K562 (cell line): ENCODE measurements at places on chromosomes 6 and 20. TPM values are rescaled to one million over a fixed set of nuclear protein-coding genes. Genes with fewer than 3 reads are reported as not detected.

DNA sequence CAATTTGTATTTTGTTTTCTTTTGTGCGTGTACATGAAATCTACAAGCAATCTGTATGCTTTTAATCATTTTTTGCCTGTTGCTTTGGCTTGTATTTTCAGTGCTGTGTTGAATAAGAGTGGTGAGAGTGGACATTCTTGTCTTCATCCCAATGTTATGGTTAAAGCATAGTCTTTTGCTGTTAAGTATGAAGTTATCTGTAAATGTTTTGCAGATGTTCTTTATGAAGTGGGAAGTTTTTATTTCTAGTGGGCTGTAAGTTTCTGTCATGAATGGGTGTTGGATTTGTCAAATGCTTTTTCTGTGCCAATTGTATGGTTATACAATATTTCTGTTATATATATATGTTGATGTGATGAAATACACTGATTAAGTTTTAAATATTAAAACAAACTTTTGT is 24.2 kb downstream of the ZKSCAN3 start:
- no peak for DNase-seq

DNA sequence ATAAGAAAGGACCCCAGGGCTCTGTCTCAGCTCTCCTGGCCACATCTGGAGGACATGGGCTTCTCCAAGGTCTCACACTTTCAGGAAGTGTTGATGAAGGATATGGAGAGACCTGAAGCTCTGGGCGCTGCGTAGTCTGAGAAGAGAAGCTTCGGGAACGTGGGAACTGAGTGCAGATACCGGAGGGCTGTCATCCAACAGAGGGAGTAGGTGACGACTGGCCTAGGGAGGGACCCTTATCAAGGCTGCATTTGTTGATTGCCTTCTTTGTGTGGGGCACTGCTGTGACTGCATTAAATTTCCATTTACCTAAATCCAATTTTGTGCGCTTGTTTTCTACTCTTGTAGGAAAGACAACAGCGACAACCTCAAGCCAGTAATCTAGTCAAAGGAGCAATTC is 63.4 kb downstream of the PLG start:
- no peak for DNase-seq

DNA sequence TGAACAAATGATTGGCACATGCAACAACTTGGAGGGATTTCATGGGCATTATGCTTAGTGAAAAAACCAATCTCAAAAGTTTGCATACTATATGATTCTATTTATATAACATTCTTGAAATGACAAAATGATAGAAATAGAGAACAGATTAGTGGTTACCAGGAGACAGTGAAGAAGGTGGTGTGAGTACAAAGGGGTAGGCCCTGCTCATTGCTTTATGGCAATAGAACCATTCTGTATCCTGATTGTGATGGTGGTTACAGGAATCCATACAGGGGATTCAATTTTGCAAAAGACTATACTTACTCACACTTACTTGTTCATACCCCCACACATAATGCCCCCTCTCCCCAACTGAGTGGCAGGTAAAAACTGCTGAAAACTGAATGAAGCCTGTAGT is 30.2 kb upstream of the LAMA4 start:
- DNase-seq: no peak

Gene RUNX2
- 0.30 and 0.86 TPM in 2 replicates for polyA plus RNA-seq

Gene EBF4
- not detected in 2 replicates for polyA plus RNA-seq

DNA sequence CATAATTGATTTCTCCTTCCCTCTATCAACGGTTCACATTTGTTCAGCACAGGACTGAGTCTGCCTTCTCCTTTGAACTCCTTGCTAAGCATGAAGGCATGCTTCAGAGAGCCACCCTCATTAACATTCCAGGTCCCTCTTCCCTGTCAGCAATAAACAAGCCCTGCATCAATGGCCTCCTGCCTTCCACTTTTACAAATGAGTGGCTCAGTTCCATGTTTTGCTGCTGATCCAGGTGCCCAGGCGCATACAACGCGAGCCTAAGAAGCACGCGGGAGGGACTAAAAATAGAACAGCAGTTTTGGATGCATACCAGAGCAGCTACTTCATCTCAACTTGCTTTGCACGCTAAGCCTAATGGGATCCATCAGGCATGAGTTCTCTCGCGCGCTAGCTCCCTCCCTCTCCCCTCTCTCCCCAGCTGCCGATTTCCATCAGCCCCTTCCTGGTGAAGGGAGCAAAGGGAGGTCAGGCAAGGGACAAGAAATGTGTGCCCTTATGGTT is 53.4 kb downstream of the TRAF3IP2 start:
- no peak for DNase-seq

GRCh38 chr20:20207291-20207690 is 155.0 kb downstream of the CFAP61 start:
- DNase-seq: no peak

DNA sequence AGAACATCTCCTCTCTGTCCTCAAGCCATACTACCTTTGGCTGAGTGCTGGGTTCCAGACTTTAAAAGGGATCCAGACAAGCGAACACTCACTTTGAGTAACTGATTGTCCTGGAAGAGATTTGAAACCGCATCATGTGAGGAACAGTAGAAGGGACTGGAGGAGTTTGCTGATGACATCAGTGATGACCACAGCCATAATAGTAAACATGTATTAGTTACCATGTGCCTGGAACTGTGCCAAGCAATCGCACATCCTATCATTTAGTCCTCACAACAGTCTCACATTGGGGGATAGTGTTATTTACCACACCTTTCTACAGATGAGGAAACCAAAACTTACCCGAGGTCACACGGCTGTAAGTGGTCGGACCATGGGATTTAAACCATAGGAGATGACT is 39.8 kb downstream of the ARMC2 start:
- DNase-seq: peak; percentile 11

DNA sequence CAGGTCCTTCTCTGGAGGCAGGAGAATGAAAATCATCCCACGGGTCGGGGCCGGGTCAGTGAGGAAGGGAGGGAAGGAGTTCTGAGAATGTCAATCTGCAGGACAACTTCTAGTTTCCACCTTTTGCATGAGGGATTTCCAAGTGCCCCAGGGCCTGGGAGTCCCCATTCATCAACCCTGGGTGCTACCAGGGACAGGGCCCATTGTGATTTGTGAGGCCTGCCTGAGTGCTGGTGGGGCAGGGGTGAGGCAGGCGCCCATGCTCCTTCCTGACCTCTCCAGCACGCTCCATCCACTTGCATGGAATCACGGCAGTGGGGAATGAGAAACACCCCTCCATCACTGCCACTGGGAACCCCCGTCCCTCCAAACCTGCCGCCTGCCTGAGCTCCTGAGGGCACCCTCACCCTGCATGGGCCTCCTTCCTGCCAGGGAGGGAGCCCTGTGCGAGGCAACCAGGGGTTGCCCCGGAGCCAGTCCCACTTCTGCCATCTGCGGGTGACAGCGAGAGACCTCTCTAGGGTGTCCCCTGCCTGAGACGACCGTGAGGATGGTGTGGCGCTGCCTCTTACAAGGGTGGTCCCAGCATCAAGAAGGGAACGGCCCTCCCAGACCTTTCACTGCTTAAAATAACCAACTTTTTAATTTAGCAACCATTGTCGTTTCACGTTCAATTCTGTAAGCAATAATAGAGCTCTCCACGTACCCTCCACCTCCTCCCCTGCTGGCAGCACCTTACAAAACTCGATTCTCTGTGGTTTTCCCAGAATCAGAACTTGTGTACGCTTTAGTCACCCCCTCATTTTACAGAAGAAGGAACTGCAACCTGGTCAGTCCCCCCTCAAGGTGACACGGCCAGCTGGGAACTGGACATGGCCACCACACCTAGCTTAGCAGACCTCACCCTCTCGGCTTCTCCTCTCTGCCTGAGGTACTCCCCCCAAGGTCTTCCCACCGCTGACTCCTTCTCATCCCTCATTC is 28.6 kb downstream of the PMEPA1 start:
- no peak for DNase-seq

DNA sequence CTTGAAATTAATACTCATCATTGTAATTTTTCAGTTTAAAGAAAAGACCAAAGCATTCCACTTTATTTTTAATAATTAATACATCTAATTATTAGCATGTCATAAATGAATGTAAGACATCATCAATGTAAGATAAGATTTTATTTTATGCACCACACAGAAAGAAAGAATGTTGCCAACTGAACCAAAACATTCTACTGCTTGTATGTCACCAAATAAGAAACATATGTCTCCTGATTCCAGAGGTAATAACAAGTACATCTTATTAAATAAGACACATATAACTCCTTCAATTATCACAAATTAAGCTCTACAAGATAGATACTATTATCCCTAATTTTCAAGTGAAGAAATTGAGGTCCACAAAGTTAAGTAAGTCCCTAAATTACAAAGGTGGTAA is 189.5 kb downstream of the GMDS start:
- no peak for DNase-seq

GRCh38 chr20:63106108-63106764 is 99.5 kb upstream of the BHLHE23 start:
- no peak for DNase-seq

Gene IMPG1
- not detected in 2 replicates for polyA plus RNA-seq

Gene SOBP
- not detected in 2 replicates for polyA plus RNA-seq

DNA sequence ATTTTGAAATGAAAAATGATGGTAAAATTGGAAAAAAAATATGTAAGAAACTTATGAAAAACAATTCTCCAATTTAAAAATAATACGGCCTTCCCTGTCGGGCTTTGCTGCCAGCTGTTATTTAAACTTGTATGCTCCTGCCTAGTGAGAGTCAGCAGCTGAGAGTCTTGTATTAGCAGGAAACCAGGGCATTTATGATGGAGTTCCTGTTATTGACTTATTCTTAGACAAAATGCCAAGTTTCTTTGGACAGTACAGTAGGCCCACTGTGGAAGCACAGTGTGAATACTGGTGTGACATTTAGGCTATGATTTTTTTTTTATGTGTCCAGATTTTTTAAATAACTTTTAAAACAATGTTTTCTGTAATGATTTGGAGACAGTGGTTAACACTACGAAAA is 42.1 kb downstream of the GMDS start:
- DNase-seq: no peak

GRCh38 chr6:114762145-114762544 is 419.3 kb upstream of the HS3ST5 start:
- DNase-seq: no peak

Gene RAET1E
- polyA plus RNA-seq: not detected in 2 replicates

Gene SAMD10
- 11.4 and 12.4 TPM in 2 replicates for polyA plus RNA-seq

DNA sequence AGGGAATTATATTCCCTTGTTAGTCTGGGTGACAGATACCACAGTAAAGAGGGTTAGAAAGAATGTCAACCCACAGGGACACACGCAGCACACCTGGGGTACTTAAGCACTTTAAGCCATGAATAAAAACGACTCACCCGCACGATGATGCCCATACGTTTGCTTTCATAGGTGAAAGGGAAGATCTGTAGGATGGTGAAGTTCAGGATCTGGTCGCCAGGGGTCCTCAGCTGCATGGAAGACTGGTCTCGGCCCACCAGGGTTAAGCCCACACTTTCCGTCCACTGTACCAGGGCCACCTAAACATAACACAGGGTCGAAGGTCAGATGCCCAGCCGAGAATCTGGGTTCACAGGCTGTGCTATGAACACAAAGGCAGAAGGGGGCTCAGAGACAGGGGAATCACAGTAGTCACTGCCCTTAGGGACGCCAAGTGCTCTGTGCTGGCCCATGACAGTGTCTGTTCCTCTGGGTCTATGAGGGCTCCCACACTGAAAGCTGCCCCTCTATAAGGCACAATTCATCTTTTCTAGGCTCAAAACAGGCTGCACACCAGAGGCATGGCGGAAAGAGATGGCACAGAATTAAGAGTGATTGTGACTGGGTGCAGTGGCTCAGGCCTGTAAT is 96.8 kb upstream of the NFATC2 start:
- DNase-seq: peak; percentile 68

Gene DLK2
- 0.45 and 0.65 TPM in 2 replicates for polyA plus RNA-seq

DNA sequence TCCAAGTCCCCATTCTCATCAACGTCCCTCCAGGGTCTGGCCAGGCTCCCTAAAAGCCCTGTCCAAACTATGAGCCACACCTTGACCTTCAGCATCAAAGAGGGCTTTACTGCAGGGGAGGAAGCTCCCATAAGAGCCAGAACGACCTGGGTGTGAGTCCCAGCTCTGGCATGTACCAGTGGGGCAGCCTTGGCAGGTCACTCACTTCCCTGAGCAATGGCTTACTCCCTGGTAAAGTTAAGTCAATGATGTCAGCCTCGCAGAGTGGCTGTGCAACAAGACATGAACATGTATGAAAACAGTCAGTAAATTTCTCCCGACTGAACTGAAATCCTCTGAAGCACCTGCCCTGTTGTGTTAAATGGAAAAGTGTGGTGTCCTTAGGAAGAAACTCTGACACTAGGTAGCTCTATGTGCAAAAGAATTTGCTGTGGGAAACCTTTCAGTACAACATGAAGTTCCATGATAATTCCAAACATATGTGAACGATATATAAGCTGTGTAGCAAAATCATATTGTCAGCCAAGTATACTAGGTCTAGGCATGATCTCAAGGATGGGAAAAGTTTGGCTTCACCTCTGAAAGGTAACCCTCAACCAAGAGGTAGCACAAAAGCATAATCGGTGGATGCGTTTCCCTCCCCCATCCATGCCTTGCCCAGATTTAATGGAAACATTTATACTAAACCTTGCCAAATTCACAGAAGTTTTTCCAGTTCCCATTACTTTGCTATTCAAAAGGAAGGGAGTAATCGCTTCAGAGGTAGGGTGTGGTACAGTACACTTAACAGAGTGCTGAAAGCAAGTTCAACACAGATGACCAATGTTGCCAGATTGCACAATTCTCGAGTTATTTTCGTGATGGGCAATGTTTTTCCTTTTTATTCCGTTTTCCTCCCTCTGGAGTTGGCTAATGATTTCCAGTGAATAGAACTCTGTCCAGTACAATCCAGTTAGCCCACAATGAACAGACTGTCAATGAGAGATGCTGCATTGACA is 49.0 kb upstream of the RANBP9 start:
- DNase-seq: no peak

Gene FAM83B
- polyA plus RNA-seq: not detected in 2 replicates

DNA sequence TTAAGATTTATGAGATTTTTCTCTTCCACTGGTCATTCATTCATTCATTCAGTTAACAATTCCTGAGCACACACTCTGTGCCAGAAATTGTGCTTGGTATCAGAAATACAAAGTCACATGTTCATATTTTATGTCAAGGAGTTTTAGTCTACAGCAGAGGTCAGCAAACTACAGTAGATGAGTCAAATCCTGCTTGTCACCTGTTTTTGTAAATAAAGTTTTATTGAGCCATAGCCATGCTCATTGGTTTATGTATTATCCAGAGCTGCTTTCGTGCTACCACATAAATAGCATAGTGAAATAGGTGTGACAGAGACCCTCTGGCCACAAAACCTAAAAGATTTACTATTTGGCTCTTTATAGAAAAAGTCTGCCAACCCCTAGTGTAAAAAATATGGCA is 46.8 kb downstream of the THEMIS start:
- no peak for DNase-seq

DNA sequence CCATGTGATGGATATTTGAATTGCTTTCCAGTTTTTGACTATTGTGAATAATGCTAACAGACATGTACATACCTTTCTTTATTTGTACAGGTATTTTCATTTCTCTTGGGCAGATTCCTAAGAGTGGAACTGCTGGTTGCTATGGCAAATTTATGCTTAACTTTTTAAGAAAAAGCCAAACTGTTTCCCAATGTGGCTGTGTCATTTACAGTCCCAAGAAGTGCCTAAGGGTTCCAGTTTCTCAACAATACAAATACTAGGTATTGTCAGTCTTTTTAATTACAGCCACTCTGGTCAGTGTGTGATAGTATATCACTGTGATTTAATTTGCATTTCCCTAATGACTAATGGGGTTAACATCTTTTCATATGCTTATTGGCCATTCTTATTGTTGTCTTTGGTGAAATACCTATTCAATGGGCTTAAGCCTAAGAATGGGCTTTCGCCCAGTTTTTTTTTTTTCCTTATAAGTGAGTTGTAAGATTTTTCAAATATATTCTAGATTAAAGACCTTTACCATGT is 10.3 kb downstream of the REPS1 start:
- no peak for DNase-seq
